ENCODE measurements at places on chromosomes 12 and 14.

- DNase-seq: no peak
Measured at GRCh38 chr14:36052063-36052462, 124.5 kb downstream of the PTCSC3 start.

DNA sequence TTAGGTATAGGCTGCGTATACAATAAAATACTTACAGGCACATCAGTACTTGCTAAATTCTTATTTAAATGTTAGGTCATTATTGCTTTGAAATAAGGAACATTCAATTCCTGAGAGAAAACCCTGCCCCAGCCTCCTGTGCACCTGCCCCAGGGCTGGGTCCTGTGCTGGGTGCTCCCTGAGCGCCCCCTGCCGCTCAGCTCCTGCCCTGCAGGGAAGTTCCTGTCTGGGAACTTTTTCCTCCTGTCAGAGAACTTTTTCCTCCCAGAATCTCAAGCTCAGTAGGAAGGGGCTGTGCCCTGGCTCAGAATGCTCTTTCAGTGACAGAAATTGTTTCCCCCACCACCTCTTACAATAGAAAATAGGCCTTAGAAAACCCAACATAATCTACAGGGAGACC lies 751.1 kb downstream of the TMEM121 start:
- DNase-seq: no peak

GRCh38 chr12:72228424-72228823 lies 43.7 kb upstream of the TRHDE start:
- DNase-seq: no peak

DNA sequence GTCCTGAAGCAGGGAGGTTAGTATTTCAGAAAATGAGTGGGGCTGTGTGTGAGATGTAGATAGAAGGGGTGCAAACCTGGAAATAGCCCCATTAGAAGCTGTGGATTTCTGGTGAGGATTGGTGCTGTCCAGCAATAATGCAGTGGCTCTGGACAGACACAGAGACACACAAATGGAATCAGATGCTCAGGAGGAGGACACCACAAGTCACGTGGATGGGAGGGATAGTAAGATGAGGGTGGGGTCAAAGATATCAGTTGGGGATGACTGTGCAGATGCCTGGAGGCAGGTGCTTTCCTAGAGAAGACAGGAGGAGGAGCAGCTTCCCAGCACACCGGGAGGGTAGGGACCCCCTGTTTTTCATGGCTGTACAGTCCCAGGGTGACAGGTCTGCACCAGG lies 136.5 kb downstream of the PLXNC1 start:
- no peak for DNase-seq

- DNase-seq: no peak
Measured at GRCh38 chr12:34215213-34215892, 193.1 kb downstream of the ALG10 start.

- DNase-seq: no peak
Measured at GRCh38 chr12:3740480-3741231, 12.3 kb downstream of the CRACR2A start.

DNA sequence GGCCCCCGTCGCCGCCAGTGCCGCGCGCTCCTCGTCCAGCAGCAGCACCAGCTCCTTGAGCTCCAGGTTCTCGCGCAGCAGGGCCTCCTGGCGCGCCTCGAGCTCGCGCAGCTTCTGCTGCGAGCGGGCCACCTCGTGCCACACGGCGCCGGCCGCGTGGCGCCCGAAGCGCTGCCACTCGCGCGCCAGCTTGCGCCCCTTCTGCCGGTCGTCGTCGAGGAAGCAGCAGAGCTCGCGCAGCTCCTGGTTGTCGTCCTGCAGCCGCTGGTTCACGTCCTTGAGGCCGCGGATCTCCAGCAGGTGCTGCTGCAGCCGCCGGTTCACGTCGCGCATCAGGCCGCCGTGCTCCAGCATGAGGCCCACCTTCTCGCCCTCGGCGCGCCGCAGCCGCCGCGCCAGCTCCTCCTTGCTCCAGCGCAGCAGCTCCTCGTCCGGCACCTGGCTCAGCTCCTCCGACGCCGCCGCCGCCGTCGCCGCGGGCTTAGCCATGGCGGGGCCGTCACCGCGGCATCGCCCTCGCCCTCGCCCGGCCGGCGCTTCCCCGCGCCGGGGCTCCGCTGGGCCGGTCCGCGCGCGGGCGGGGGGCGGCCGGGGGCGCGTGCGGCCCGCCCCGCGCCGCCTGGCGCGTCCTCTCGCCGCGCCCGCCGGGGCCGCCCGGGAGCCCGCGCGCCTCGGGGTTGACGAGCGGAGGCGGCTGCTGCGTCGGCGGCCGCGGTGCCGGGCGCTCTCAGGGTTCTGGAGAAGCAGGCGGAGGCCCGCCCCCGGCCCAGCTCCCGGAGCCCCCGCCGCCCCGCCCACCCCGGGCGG lies at the start of gene CCDC85C:
Gene CCDC85C (minus strand): TSS at position 737 of the 807 bp plus-strand sequence. CDS start 248 bp downstream, at position 489.
- peak; percentile 45 for DNase-seq

DNA sequence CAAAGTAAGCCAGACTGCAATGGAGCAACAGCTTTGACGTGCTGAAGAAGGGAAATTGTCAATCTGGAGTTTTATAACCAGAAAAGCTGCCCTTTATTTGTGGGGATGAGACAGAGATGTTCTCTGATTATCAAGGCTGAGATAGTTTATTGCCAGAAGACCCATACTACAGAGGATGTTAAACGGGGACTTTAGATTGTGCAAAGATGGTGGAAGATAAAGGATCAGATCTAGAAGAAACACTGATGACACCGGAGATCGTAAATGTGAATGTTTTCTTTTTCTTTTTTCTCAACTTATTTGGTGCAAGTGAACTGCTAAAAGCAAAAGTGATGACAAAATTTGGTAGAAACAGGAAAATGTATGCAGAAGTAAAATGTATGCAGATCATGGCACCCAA lies 178.3 kb upstream of the PLEKHG7 start:
- no peak for DNase-seq

DNA sequence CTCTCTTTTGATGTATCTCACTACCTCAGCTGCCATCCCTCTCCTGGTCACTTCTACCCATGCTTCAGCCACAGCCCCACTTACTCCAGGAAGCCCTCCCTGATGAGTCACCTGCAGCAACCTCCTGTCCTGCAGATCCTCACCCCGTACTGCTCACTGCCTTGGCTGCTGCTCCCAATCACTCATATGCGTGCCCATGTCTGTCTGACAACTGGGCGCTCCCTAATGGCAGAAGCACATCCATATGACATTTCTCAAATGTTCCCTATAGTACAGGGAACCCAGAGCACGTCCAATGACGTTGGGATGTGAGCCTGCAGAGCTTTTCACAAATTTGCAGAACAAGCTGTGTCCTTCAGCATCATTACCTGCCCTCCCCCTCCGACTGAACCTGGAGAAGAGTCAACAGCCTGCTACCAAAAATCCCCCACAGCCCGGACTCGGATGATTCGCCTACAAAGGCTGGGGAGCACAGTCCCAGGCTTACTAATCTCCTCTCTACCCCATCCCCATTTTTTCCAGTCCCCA lies 90.0 kb downstream of the SINHCAF start:
- DNase-seq: no peak

DNA sequence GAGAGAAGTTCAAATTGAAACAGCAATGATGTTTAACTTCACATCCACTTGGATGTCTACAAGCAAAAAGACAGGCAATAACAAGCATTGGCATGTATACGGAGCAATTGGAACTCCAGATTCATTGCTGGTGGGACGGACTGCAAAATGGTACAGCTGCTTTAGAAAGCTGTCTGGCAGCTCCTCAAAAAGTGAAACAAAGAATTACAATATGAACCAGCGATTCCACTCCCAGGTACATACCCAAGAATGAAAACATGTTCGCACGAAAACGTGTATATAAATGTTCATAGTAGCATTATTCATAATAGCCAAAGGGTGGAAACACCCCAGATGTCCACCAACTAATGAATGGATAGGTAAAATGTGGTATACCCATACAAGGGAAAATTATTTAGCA lies 125.7 kb downstream of the HMGA2 start:
- DNase-seq: no peak

DNA sequence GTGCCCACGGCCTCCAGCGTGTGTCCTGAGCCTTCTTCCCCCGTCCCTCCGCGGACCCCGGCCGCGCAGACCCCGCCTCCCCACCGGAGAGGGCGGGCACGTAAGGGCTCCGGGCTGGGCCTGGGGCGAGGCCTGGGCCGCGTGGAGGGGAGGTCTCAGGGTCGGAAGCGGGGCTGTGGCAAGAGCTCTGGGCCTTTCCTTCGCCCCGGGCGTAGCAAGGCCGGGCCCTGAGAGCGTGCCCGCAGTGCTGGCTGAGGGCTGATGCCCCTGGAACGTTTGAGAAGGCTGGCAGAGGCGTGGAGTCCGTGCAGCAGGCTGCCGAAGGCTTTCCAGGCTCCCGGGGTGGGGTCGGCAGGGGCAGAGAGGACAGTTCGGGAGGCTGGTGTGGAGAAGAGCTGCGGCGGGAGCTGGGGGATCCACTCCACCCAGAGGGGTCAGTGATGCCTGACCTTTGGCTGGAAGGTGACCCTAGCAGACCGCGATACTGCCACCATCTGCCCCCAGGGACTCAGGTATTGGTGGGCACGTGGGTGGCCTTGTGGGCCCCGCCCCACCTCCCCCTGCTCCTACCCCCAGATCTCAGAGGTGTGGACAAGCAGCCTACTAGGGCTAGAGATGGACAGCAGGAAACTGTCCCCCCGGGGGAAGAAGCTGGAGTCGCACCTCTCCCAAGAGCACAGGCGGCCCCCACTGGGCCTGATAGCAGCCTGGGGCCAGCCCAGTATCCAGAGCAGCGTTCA lies 558 bp downstream of the TEX22 start:
- no peak for DNase-seq

- no peak for DNase-seq
Measured at GRCh38 chr12:87866578-87867292, 162.5 kb downstream of the C12orf50 start.

DNA sequence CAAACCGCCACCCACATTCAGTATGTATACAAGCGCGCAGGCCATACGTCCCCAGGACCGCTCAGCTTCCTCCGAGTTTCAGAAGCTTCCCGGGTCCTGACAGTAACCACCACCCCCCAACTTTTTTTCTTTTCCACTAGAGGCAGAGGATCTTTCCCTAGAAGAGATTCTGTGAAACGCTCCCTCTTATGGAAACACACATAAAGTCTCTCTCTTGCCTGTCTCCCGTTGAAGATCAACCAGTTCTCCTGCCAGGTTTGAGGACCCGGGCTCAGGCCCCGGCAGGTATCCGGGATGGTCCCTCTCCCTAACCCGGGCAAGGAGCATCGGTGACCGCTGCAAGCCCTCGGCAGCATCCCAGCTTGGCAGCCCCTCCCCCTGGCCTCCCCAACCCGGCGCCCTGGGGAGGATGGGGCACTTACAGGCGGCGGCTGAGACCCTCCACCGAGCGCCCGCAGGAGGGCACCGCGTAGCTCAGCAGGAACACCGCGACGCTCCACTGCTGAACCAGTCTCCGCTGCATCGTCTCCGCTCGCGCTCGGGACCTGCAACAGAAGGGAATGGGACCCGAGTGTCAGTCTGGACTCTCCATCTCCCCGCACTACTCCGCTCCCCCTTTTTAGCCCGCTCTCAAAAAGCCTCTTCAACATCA lies 3.4 kb downstream of the PTHLH start:
- no peak for DNase-seq

DNA sequence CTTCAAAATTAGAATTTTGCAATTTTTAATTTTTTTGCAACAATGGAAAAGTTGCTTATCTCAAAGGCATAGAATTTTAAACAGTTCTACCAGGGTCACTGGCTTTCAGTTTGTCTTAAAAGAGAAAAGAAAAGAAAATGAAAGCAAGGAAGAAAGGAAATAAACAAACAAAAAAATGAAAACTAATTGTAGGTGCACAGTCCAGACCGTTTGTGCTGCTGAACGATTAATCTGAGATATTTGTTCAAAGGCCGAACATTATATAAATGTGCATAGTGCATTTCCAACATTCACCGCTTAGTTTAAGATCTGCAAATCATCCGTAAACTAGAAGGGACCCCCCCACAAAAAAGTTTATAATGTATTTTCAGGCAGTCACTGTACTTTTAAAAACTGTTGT lies 5.5 kb upstream of the OTX2 start:
- DNase-seq: no peak

DNA sequence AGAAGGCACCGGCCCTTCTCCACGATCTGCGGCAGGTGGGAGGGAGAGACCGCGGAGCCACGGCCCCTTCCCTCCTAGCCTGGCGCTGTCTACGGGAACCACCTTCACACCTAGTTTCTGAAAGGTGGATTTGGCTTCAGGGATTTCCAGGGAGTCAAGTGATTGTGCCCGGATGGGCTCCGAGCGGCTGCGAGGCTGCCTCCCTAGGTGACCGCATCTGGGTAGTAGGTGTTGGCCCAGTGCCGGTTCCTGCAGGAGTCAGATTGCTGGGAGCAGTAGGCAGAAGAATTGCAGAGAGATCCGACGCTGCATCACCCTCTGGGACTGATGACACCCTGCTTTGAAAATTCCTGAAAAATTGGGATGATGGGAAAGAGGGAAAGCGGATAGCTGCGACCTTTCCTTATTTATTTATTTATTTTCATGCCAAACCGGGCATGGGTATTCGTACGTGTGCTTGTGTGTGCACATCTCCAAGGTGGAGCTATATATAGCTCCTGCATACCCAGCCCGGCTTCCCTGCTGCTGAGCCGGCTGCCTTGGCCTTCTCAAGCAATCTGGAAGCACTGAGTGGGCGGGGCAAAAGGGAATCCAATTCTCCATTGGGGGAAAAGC lies 1.1 kb downstream of the CNTN1 start:
- no peak for DNase-seq

Measured in activated T-cell treated with anti-CD3 and anti-CD28 coated beads for 48 hours (primary cell).